ENCODE measurements at places on chromosomes 1 and 21.

- DNase-seq, result no peak
Observed at GRCh38 chr1:29677028-29678024, 441.0 kb downstream of the PTPRU start.

DNA sequence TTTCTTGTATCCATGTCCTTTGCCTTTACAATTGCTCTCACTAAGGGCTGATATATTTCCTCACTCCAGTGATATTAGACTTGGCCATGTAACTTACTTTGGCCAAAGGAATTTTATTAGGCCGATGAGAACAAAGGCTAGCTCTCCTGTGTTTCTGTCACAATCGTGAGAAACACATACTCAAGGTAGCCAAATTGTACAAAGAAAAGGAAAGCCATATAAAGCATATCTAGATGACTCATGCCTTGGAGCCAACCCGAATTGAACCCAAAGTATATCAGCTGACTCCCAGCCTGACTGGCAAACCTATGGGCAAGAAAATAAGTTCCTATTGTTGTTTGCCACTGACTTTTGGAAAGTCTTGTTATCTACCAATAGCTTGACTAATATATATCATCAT is 371.7 kb upstream of the LRRC7 start:
- no peak for DNase-seq

- no peak for DNase-seq
Observed at GRCh38 chr1:63622849-63623566, 29.8 kb downstream of the PGM1 start.

- no peak for DNase-seq
Observed at GRCh38 chr1:231938711-231939110, 312.1 kb downstream of the DISC1 start.

DNA sequence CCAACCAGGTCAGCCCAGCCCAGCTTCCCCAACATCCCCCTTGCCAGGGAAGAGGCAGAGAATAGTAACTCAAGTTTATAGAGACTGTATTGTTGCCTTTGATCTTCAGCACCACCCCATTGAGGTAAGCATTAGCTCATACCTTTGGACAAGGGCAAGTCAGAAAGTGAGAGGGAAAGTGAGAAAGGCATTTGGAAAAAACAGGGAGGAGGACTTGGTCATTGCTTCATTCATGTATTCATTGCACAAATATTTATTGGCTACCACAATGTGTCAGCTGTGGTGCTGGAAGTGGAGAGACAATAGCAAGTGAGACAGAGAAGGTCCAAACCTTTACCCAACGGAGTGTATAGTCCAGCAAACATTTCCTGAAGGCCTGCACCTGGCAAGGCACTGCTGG is 561.2 kb downstream of the KIF26B start:
- DNase-seq, result no peak

DNA sequence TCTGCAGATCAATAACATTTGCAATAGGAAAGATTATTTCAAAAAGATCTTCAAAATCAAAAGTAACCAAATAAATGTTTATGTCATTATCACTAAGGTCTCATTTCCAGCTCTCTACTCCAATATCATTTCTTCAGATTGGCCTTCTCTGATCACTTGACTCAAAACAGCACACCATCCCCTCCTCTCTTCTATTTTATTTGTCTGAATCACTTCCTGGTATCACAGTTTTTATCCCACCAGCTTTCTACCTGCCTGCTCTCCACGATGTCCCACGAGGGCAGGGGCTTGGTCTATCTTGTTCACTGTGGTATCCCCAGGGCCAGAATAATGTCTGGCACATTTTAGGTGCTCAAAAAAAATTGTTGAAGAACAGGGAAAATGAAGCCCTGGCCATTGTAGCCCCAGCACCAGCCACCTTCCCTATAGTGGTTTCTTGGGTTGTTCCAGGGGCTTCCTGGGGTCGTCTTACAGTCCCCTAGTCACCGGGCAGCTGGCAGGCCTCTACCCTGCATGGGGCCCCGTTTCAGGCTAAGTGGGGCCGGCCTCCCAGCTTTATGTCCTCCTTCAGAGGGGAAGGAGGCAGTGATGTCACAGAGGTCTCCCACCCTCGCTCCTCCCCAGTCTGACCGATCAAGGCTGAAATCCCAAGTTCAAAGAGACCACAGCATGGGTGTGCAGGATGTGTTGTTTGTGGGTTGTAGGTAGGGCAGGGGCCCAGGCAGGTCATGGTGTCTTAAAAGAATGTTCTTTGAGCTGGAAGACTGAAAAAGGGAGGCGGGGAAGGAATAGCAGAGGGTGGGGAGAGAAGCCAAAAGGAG is 3.5 kb upstream of the PADI1 start:
- DNase-seq, result no peak

- DNase-seq, result no peak
Observed at GRCh38 chr1:229880271-229881170, 186.5 kb upstream of the GALNT2 start.

DNA sequence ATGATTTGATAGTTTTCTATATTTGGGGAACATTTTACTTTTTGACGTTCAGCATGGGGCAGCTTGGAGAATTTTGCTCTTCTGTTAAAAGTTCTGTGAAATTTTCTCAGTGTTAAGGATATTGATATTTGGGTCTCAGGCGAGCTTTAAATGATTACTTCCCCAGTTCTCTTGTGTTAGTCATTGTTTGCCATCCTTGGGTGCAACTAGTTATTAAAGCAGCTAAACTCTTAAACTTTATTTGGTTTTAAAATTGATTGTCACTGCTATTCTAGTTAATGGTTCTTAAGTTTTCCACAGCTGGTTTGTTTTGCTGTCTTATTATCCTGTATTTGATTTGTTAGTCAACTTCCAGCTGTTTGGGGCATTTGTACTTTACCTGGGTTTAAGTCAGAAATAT is 9.0 kb downstream of the COG2 start:
- no peak for DNase-seq

DNA sequence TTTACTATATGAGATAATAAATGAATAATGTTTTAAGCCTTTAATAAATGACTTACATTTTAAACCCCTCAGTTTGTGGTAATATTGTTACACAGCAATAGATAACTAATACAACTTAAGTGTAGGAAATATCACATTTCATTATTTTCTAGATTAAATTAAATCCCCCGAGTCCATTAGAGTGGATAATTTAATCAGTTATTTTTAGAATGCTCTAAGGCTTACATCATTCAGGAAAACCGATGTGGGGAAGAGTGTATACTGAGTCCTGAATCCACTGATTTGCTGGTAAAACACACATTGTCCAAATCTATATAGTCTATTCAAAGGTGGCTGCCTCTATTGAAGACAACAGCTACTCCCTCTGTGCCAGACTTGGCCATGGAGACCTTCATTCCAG is 35.7 kb upstream of the DOCK7 start:
- DNase-seq, result no peak

DNA sequence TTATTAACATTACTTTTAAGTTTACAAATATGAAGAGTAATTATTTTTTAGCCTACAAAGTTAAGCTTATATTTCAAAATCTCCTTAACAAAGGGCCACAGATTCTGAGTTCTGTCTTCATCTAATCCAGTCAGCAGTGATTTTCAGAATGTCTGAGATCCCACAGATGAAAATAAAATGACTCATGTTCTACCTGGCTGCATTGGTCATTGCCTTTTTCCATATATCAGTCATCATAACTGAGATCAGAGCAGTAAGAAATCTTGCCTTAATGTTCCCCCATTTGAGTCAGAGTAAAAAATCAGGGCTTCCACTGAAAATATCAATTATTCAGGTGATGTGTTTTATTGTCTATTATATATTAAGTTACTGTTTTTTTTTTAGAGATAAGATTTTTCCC is 416.1 kb downstream of the MRPL39 start:
- DNase-seq, result no peak

GRCh38 chr1:202106340-202107254 is 16.1 kb upstream of the GPR37L1 start:
- no peak for DNase-seq

GRCh38 chr1:93876244-93876643 is 2.8 kb downstream of the DNTTIP2 start:
- no peak for DNase-seq

DNA sequence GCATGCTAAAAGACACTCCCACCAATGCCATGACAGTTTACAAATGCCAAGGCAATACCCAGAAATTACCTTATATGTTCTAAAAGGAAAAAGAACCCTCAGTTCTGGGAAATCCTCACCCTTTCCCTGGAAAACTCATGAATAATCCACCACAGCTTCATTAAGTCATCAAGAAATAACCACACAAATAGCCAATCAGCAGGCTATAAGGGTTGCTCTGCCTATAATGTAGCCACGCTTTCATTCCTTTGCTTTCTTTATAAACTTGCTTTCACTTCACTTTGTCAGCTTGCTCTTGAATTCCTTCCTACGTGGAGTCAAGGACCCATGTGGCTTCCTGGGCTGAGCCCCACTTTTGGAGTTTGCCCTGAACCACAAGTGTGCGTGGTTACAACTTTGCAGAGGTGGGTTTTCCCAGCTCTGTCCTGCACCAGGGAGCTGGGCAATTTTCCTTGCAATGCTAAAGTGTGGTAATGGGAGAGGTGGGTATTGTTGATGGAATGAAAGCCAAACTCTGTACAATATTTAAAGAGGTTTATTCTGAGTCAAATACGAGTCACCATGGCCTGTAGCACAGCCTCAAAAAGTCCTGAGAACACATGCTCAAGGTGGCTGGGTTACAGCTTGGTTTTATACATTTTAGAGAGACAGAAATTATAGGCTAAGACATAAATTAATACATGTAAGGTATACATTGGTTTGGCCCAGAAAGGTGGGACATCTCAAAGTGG is 42.2 kb upstream of the COG2 start:
- no peak for DNase-seq

DNA sequence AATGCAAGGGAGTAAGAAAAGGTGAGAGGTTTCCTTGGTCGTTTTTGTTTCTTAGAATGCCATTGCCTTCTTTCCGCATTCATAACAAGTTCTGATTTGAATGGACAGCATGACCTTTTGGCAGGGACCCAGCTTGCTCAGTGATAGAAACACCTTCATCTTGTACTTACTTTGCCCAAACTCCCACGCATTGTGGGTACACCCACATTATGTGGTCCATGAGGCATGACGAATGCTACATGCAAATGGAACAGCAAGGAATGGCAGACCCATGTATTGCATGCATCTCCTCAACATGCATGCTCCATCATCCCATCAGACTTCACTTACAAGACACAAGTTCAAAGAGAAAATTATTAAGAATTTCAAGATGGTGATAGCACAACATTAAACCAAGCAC is 102.8 kb downstream of the CDC7 start:
- no peak for DNase-seq

DNA sequence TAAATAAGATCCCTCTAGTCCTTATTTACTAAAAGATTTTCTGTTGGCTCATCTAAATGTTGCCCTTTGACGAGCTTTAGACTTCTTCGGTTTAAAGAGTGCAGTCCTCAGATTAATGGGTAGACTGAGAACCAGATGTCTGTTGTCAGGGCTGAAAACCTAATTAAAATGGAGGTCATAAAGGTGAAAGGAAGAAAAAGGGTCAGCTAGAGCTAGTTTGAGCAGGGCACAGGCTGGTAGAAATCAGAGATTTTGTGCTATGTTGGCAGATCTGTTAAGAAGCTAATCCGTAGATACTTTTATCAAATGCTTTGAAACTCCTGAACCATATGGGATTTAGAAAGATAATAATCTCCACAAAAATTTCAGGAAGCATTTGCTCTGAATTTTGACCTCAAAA is 959.0 kb downstream of the PLA2G4A start:
- no peak for DNase-seq

DNA sequence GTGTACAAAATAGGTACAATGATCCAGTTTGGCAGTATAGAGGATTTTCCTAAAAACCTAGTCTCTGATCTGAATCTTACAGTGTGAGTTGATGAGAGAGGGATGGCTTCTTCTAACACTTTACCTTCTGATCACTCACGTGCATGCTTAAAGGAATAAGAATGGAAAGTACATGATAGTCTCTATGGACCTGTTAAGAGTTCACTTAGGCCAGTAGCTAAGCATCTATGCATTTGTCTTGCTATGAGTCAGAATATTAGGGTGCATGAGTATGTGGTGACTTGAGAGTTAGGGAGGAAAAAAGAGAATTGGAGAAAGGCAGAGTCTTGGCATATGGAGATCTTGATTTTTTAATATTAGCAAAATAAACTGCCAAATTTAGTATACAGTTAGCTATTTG is 206.3 kb downstream of the COL11A1 start:
- no peak for DNase-seq

GRCh38 chr1:107194380-107194779 is 53.5 kb downstream of the NTNG1 start:
- DNase-seq, result no peak

- no peak for DNase-seq
Observed at GRCh38 chr21:31665397-31665796, 5.9 kb downstream of the SOD1 start.

DNA sequence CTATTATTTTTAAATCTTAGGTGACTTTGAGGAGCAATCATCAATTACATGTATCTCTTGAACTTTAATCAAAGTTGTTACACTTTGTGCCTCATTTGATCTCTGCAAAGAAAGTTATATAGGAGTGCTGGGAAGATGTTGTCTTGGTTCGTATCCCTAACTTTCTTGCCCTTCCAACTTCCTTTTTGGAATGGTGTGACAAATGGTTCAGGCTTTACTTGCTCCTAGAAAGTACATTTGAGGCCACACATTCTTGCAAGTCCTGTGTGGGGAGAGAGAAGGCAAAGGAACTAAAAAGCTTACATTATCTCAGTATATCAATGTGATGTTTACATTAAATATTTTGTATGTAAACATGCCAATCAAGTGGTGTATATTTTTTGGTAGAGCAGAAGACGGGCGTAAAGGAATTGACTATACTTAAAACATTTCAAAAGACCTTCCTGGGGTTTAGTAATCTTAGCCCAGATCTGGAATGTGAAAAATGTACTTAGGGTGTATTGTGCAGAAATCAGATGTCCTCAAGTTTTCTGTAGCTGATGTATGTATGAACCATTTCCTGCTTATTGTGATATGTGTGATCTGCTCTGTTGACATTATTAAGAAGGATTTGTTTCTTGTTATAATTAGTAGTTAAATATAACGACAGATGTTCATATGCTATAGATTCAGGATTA is 59.2 kb downstream of the USP25 start:
- no peak for DNase-seq

DNA sequence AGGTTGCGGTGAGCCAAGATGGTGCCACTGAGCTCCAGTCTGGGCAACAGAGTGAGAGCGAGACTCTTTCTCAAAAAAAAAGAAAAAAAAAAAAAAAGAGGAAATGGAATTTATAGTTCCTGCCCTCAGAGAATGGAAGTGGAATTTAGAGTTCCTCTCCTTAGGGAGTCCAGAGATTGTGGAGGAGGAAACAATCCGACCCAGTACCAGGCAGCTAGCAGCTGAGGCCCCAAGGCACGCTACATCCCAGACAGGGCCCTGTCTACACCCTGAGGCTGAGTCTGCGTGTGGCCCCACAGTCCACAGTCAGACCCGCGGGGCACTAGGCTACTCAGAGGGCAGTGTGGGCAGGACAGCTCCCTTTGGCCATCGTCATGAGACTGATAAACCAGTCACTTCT is 1.9 kb upstream of the MFN2 start:
- no peak for DNase-seq

- no peak for DNase-seq
Observed at GRCh38 chr1:17023573-17023972, 11.8 kb upstream of the ATP13A2 start.

Data from activated naive CD8-positive, alpha-beta T cell treated with anti-CD3 and anti-CD28 coated beads, Interleukin-2, amount 50 U/mL, for 16 hours (primary cell).